AG09309 (cell line): ENCODE measurements at places on chromosomes 5 and 9.

GRCh38 chr5:138755084-138755748 lies 2.0 kb downstream of the CTNNA1 start:
- no peak for DNase-seq

DNA sequence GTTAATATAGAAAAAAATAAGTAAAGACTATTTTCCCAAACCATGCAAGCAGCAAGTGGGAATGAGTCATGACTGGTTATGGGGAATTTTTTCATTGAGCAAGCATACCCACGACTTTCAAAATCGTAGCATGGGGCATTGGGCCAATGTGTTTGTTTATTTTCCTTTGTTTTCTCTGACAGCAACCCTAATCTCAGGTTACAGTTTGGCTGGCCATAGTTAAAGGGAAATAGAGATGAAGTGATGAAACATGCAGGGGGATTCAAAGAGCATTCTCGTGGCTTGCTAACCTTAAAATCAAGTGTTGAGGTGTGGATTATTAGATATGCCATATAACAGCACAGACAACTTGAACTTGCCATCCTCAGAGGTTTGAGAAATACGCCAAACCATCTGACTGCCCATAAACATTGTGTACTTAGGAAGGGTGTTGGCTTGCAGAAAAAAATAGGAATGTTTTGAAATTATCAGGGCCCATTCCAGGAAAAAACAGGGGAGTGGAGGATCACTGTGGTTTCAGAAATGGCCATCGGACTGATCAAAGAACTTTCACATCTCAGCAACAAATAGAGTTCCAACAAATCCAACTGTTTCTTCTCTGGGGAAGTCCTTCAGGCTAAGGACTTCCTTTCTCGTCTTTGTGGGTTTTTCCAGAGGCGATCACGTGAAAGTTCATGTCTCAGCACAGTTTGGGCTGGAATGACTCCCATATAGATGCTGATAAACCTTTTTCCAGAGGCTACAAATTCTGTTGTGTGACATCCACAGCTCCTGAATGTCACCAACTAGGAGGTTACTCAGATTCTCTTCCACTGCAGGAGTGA lies 259.1 kb downstream of the SYK start:
- peak; percentile 96 for DNase-seq

DNA sequence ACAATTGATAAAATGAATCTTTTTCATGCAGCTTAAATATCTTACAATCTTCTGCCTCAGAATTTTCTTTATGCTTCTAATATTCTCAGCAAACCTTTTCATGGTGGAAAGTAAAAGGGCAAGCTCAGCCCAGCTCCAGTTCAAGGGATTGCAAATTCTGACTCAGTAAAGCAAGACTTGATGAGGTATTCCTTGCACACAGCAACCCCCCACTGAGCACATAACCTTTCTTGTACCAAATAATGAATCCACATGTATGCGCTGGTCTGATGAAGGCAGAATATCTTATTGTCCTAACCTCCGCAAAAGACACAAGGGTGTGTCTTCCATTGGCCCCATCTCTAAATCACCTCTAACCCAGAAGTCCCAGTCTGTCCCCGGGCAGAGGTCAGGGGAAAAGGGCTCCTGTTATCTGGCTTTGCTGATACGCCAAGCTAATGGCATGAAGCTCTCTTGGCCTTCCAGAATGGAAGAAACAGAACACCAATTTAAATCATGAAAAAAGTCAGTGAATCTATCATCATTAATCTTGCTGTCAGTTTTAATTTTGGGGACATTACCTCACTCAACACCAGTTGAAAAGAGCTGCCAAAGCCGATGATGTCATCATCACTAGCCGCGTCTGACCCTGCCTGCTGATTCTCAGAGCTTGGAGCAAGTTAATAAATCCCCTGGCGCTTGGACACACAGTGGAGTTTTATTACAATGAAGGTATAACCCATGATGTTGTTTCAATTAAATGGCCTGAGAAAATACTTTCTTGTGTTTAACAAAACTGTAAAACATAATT lies 592.5 kb upstream of the CLINT1 start:
- DNase-seq: no peak

DNA sequence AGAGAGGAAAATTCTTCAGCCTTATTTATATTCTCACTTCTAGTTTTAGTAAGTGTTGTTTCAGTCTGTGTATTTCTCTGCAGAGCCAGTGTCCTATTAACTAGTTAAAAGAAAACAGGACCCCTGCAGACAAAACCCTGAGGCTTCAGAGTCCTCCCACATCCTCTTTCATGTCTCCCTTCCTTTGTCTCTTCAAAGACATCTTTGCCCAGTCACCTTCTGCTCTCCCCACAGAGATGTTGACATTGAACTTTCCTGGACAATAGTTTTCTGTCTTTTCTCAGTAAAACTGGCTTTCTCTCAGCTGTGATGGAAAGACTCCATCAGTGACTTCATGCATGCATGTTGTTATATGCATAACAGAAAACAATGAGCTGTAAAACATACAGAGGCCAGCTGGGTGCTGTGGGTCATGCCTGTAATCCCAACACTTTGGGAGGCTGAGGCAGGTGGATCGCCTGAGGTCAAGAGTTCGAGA lies 20.2 kb downstream of the GRAMD2B start:
- DNase-seq: no peak

- no peak for DNase-seq
Observed at GRCh38 chr9:134053401-134053871, 14.4 kb downstream of the BRD3 start.

DNA sequence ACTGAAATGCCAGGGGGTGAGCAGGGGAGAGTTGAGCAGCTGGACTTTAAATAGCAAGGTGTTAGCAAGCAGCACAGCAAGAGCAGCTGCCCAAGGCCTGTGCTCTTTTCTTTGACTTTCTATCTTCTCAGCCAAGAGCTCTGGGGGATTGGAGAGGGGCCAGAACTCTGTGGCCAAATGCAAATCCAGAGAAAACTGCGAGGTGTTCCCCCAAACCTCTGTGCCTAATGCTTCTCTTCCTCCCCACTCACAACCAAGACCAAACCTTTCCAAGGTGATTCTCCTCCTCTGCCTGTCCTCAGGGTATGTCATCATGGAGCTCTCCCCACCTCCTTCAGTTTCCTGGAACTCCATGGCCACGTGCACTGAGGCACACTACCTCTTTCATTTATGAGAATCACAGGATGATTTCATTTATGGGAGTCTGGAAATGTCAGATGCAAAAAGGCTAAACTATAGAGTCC lies 118.7 kb upstream of the WWC1 start:
- DNase-seq: no peak

GRCh38 chr5:126355940-126356339 lies 67.3 kb upstream of the GRAMD2B start:
- DNase-seq: no peak

GRCh38 chr5:111066261-111066938 lies 5.1 kb upstream of the TSLP start:
- no peak for DNase-seq

DNA sequence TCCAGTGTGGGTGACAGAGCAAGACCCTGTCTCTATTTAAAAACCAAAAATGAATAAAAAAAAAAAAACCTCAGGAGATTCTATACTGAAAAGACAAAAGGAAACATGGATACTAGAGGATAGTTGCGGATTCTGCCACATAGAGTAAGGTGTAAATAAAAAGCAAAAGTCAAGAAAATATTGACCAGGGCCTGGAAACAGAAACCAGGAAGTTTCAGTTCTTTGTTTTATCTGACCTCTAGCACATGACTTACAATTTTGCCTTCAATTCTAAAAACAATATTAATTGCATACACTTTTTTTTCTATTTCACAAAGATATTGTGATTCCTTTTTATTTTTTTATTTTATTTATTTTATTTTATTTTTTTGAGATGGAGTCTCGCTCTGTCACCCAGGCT lies 96.2 kb upstream of the NMUR2 start:
- DNase-seq: no peak

GRCh38 chr5:167147879-167148278 lies 1143.6 kb upstream of the WWC1 start:
- DNase-seq: no peak

DNA sequence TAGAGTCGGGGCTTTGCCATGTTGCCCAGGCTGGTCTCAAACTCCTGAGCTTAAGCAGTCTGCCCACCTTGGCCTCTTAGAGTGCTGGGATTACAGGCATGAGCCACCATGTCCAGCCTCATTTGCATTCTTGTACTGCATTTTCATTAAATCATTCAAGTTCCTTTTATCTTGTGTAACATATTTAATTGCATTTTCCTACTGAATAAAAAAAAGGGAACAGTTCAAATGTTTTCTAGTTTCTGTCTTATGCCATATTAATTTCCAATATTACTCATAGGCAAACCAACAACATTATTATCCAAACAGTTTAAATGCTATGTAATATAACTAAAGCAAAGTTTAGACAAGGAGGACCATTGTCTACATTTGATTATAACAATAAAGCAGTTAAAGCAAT lies 6.1 kb downstream of the SLC31A1 start:
- DNase-seq: no peak

DNA sequence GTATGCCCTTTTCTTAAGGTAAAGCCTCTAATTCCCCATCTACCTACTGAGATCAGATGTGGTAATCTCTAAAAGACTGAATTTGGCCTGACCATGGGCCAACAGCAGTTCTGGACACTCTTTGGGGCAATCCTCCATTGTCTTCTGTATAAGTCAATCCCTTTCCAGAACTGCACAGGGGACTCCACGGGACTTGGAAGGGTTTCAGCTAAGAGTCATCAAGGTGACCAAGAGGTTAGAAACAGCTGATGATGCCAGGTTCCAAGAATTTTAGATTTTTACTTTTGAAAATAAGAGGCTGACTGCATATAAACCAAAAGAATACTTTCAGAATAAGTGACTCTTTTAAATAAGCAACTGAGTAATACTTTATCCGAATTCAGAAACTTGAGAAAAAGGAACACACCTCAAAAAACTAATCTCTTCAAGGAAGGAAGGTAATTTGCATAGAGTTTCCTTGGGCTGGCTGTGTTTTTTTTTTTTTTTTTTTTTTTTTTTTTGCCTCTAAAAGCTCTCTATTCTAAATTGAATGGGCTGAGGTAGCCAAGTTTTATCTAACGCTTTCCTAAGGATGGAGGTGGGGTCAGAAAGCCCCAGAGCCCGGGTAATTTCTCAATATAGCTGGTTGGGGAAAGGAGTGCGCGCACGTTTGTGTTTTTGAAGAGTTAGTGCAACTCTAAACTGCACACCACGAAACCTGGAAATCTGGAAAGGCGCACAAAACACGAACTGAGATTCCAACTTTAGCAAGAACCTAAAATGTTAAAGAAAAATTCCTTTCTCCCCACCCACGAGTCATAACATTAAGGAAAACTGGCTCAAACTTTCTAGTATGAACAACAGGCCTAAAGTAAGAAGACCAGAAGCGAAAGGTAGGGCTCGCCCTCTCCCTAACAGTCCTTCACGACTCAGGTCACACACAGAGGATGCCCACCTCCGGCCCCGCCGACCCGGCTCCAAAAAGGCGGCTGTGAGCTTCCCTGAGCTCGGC lies 1.3 kb downstream of the VCP start:
- DNase-seq: no peak
